H9 (cell line): ENCODE measurements at places on chromosomes 7 and 10.

GRCh38 chr10:11345224-11346054 lies 266.0 kb downstream of the USP6NL start:
- DNase-seq, result peak; percentile 77

- no peak for DNase-seq
These were observed 92.0 kb upstream of the MKLN1 start for GRCh38 chr7:131235489-131236317.

DNA sequence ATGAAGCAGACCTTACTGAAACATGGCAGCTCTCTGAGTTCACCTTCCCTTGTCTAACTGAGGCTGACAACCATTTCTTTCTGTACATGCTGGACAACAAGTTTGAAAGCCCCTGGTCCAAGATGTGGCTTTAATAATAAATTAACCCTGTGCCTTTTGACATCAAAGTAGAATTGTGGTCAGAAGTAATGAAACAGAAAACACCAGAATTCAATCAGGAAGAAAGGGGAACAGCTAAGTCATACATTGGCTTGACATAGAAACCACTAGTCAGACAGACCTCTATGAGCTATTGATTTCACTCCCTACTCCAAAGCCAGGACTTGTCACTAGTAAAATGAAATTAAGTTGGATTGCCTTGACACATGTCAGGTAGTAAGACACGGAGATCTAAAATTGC lies 175.2 kb upstream of the ASAH2 start:
- DNase-seq, result no peak

DNA sequence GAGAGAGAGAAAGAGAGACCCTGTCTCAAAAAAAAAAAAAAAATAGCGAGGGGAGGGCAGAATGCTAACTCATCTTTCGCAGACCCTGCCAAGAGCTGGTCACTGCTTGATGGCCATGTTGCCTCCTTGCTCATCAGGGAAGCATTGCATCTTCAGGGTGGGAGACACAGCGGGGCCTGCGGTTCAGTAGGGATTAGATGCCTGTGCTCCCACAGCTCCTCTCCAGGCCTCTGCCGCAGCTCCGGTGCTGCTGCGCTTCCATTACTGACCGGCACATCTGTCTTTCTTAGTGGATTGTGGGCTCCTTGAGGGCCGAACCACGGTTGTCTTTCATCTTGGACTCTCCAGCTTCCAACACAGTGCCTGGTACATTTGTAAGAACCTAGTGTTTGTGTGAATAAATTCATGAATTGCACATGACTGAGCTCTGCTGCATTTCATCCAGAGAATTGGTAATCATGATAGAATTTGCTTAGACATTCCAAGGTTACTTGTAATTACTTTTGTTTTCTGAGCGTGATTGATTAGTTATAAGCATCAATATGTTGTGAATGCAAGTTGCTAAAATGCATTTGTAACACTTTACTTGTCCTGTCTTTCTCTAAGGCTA lies 16.8 kb downstream of the HK1 start:
- DNase-seq, result no peak

GRCh38 chr10:4256971-4257370 lies 472.0 kb upstream of the KLF6 start:
- no peak for DNase-seq

DNA sequence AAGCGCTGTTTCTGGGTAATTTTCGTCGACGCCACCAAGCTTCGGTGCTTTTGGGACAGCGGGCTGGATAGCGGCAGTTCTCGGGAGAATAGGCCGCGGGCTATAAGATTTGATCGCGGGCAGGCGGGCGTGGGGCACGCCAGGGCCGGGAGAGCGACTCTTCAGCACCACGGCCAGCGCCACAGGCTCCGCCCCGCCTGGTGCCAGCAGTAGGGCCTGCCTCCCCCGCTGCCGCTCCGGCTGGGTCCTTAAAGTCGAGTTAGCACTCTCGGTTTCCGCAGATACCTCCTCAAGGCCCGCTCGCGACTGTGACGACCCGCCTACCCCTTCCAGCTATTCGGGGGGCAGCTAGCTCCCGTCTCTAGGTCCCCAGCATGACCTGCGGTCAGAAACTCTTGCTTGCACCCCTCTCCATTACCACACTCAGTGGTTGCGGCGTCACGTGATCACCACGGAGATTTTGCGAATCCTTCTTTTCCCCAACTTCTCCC lies 9.4 kb downstream of the NXPH1 start:
- DNase-seq, result peak; percentile 90
